Fibroblast of lung (primary cell): ENCODE measurements at places on chromosomes 3 and 15. TPM values are rescaled to one million over a fixed set of nuclear protein-coding genes. Genes with fewer than 3 reads are reported as not detected.

SLC6A1 gene
- not detected in 2 replicates for total RNA-seq

DPPA2 gene
- total RNA-seq: not detected in 2 replicates

LDHAL6B gene
- total RNA-seq: not detected in 2 replicates

RPL32 gene
- 1,141 and 1,244 TPM in 2 replicates for total RNA-seq

TRH gene
- not detected in 2 replicates for total RNA-seq

STRC gene
- total RNA-seq: under 0.01 and 0.17 TPM in 2 replicates

ROPN1 gene
- total RNA-seq: not detected in 2 replicates

ECE2 gene
- total RNA-seq: not detected in 2 replicates

ZKSCAN7 gene
- total RNA-seq: 8.5 and 13.2 TPM in 2 replicates

KBTBD13 gene
- total RNA-seq: not detected in 2 replicates

GLT8D1 gene
- 107 and 116 TPM in 2 replicates for total RNA-seq

CPLX3 gene
- not detected in 2 replicates for total RNA-seq

DNASE1L3 gene
- total RNA-seq: not detected in 2 replicates

DGKG gene
- total RNA-seq: 0.51 and 4.8 TPM in 2 replicates

C3orf20 gene
- not detected in 2 replicates for total RNA-seq

GOLGA8N gene
- 3.6 TPM in 2 replicates for total RNA-seq

PPP1R14D gene
- not detected in 2 replicates for total RNA-seq

PTX3 gene
- 464 and 549 TPM in 2 replicates for total RNA-seq

SECISBP2L gene
- total RNA-seq: 42.1 and 44.3 TPM in 2 replicates
